Muscle of leg (tissue), 16 donors: ENCODE measurements at places on chromosomes 2 and 18.

- DNase-seq, result no peak
Observed at GRCh38 chr2:230737300-230737699, 24.7 kb downstream of the CAB39 start.

GRCh38 chr2:151150331-151151320 is 111.0 kb downstream of the RBM43 start:
- DNase-seq, result no peak

DNA sequence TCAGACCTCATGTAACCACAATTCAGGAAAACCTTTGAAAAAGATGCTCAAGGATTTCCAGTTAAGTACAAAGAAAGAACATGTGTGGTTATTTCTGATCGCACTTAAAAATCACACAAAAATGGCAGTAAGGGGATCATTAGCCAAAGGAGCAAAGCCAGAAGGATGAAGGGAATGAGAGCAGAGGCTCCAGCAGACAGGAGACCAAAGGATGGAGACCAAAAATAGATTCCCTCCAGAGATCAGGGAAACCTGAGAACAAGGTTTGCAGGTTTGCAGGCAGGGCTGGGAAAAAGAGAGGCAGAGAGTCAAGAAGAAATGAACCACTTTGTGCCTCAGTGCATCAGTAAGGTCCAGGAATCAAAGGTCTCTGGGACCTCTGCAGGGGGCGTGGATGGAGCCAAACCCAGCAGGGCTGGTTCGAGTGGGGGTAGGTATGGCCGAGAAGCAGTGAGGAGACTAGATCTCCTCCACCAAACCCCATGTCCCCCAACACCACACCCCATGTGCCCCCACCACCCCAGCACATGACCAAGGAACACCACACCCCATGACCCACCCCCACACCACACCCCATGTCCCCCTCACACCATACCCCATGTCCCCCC is 98.5 kb upstream of the GPC1 start:
- no peak for DNase-seq

GRCh38 chr18:36131692-36132483 is 2.2 kb downstream of the ELP2 start:
- no peak for DNase-seq

GRCh38 chr18:63182310-63182772 is 137.2 kb downstream of the BCL2 start:
- DNase-seq, result no peak
